ENCODE measurements at places on chromosomes 3 and 15. TPM values are rescaled to one million over a fixed set of nuclear protein-coding genes. Genes with fewer than 3 reads are reported as not detected.

GRCh38 chr3:79843180-79843579 lies 75.4 kb upstream of the ROBO1 start:
- no peak for DNase-seq

DNA sequence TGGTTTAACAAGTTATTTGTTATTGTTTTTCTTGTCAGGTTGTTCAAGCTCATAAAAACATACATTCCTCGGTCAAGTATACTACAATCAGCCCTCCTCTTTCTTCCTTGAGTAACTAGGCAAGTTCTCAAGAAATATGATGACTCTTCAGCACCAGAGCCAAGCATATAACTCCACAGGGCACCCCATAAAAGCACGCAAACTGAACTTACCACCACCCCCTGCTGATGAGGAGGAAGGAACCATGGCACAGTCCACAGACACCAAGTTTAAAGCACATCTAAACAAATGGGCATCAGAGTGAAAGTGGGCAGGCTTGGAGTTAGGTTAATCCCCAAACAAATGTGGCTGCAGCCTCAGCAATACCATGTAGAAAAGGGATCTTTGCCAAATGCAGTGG lies 5.3 kb downstream of the IP6K2 start:
- DNase-seq = no peak

Gene SNRPN
- 145 TPM for total RNA-seq

DNA sequence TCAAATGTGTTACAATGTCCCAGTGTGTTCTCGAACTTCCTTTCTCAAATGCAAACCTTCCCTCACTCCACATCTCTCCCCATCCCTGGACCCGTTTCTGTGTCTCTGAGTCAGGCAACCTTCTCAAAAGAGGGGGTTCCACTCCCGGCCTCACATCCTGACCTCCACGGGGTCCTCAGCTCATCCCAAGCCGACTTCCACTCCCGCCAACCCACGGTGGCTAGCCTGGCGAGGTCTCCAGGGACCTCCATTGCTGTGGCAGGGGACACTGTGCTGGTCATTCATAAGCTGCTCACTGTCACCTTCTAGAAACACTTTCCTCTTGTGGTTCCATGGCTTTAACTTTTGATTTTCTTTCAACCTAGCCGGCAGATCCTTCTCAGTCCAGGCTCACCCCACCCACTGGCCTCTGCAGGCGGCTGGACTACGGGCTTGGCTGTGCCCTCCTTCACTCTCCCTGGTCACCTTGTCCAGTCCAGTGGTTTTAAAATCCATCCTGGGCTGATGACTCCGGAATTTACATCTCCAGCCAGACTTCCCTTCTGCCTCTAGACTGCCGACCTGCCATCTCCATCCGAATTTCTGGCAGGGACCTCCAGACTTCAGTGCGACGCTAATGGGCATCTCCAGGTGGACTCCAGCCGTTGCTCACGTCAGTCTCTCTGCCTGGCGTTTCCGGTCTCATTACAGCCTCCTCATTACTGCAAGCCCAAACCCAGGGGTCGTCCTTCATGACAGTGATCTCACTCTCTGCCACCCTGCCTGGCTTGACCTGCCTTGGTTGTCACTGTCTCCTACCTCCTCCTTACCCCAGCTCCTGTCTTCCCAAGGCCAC lies 20.0 kb downstream of the ABTB1 start:
- no peak for DNase-seq

Measured in breast epithelium (tissue), 4 donors.